ENCODE measurements at places on chromosomes 6 and 20. TPM values are rescaled to one million over a fixed set of nuclear protein-coding genes. Genes with fewer than 3 reads are reported as not detected.

The UFL1 gene
- total RNA-seq: 20.7 TPM

The SMOC2 gene
- total RNA-seq: 12.6 TPM

The SEL1L2 gene
- not detected for total RNA-seq

DNA sequence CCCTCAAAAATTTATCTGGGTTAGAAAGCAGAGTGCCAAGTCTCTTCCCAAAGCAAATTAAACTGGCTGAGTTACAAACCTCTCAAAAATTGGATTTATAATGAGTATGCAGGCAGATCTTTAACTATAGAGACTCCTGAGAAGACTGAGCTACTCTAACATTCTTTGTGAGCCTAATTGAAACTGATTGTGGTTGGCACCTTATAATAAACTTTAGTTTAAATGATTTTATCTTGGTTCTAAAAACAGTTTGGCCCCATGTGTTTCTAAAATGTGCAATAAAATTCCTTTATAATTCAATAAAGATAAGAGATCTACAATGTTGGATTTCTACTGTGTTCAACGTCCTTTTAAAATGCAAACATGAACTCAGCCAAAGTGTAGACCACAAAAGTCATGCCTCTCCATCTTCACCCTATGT lies 480.2 kb upstream of the RNF217 start:
- no peak for DNase-seq

- DNase-seq: no peak
Observed at GRCh38 chr20:8309634-8310033, 177.6 kb downstream of the PLCB1 start.

- no peak for DNase-seq
Observed at GRCh38 chr20:41228858-41229257, 88.7 kb downstream of the ZHX3 start.

DNA sequence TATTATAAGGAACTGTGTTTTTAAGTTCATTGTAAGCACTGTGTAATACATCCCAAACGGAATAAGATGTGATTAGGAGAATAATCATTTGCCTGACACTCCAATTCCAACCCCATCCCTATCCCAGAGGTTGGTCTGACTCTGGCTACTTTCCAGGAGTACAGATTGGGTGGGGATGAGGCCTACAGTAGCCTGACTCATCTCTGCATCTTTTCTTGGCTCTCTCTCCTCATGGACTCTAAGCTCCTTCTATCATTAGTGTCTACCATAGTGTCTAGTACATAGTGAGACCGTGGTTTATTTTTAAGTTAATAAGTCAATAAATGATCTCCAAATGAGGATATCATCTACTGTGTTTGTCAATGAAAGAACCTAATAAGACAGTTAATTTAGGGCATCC lies 92.2 kb upstream of the CNKSR3 start:
- DNase-seq: no peak

All from lower lobe of right lung (tissue), 2 donors.